ENCODE measurements at places on chromosomes 6 and 20.

DNA sequence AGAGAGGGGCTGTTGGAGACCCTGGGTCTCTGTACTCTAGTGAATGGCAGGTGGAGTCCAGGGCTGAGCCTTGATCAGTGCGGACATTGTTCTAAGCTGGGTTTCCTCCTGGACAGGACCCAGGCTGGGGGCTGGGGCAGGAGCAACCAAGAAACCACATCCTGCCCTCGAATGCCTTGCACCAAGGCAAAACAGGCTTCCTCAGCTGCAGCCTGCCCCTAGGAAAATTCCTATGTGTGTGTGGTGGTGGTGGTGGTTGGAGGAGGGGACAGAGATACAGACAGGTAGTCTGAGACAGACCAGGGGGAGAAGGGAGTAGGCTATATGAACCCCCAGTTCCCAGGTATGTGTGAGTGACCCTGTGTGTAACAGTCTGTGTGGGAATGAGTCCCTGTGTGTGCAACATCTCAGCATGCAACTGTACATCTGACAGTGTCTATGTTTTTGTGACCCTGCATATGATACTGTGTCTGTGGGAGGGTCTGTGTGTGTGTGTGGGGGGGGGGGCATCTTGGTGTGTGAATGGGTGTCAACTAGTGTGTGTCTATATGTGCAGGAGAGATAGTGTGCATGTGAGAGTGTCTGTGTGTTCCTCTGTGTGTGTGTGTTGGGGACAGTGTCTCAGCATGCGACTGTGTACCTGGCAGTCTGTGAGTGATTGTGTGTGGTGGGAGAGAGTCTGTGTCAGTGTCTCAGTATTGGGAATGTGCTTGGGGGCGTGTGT, 3.0 kb downstream of the GLP1R start:
- no peak for DNase-seq

DNA sequence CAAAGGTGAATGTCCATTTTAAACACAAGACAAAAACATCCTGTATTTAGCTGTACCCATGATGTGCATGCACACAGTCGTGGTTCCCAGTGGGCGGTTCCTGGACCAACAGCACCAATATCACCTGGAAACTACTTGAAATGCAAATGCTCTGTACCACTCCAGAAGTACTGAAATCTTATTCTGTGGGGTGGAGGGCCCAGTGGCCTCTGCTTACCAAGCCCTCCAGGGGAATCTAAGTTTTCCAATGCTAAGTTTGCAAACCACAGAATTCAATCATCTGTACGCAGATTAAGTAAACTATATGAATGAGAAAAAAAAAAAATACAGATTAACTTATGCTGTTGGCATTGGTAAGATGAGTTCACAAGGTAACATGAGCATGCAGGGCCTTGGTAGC, 14.1 kb downstream of the TRMT6 start:
- DNase-seq, result no peak

GRCh38 chr6:134056046-134056445, 3.6 kb upstream of the SLC2A12 start:
- no peak for DNase-seq

DNA sequence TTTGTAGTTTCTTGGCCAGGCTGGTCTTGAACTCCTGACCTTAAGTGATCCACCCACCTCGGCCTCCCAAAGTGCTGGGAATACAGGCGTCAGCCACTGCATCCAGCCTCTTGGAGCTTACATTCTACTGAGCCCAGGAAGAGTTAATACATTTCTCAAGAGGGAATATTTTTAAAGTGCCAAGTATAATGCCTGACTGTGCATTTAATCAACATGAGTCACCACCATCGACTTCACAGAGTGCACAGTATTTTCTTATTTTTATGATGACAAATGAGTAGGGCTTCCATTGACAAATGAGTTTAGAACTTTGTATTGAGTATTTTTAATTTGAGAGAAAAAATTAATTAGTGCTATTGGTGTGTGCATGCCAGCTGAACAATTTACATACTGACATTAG, 72.2 kb downstream of the SASH1 start:
- no peak for DNase-seq

DNA sequence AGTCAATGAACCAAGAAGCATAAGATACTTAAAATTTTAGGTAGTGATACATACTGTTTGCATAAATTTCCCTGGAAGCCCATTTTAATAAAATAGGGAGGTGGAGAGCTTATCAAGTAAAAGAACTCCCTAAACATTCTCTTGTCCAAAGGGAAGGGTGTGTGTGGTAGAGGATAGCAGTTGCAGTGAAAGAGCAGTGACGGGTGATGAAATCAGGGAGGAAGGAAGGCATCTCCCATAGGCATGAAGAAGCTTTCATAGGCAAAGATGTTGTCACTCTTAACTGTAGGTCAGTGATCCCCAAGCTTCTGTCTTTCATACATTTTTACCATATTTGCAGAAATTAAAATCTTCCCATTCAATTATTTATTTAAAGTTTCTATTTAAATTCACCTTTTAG, 60.0 kb upstream of the ZNF831 start:
- DNase-seq, result no peak

- no peak for DNase-seq
Measured at GRCh38 chr6:150406948-150407347, 38.1 kb downstream of the IYD start.

GRCh38 chr20:3166338-3166912, 6.8 kb upstream of the FASTKD5 start:
- no peak for DNase-seq

GRCh38 chr6:69097948-69098347, 462.9 kb downstream of the ADGRB3 start:
- DNase-seq, result no peak

- DNase-seq, result no peak
Measured at GRCh38 chr6:109296452-109296851, 85.8 kb downstream of the CD164 start.

DNA sequence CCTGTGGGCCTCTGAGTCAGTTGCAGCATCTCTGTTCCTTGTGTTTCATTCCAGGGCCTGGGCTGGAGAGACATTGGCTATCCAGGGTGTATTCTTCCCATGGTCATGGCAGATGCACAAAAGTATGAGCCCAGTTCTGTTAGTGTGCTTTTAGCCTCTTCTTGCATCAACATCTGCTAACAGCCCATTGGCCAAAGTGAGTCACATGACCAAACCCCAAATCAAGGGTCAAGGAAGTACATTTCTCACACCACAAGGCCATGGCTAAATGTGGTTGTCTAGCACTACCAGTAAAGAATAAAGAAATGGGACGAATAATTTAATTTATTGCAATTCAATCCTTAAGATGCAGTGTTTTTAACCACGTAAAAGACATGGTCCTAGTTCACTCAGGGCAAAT, 43.9 kb downstream of the NRN1 start:
- DNase-seq, result no peak

GRCh38 chr6:111997853-111998208, 56.1 kb upstream of the CCN6 start:
- no peak for DNase-seq

DNA sequence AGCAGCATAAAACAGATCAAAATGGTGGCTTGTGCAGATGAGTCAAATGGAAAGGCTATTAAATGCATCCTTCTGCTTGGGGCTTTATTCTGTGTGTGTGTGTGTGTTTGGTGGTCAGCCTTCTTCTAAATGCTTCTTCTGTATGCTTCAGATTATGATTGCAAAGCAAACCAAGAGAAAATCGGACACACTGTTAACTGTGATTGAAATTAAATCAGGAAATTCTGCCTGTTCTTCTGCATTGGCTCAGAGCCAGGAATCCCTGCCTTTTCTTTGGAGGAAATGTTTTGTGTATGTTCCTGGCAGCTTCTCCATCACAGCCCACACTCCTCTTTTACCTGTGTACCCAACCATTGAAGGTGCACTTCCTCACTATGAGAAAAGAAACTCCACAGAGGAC, 22.3 kb upstream of the PDE10A start:
- DNase-seq, result no peak

GRCh38 chr6:67129780-67130179, 1422.8 kb upstream of the EYS start:
- DNase-seq, result no peak

DNA sequence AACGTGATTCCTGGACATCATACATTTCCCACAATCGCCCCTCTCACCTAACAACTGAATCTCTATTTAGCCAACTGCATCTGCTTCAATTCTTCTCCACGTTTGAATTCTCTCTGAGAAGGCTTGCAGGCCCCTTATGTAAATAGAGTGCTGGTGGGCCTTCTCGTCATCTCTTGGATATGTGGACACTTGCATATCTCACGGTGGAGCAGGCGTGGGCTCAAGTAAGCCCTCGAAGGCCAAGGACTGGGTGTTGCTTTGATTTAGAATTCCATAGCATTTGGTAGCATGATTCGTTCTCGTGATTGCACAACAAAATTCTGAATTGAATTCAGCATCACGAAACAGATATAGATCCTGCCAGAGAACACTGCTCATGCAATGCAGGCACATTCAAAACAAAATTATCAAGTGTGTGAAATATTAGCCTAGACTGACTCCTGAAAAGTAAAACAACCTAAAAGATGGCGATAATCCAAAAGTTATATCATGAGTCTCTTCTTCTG, 613.6 kb downstream of the TFAP2A start:
- DNase-seq, result no peak

- no peak for DNase-seq
Measured at GRCh38 chr20:50546729-50547314, 36.6 kb downstream of the PTPN1 start.

- no peak for DNase-seq
Measured at GRCh38 chr6:27209196-27209595, 38.3 kb upstream of the PRSS16 start.

DNA sequence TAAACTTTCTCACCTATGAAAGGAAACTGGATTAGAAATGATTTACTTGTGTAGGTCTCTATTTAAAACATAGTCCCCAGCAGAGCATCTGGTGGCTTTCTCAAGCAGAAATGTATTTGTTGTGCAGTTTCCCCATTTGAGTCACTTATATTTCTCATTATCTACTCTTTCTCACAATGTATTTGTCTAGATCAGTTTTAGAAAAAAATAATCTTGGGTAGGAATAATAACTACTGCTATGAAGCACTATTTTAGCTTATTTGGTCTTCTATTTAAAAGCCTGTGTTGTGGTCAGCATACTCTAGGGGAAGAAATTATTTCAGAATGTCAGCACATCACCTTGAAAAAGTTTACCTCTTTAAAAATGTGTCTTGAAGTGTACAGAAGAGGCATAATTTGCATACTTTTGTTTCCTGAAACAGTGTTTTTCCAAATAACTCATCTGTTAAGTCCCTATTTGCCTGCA, 60.9 kb upstream of the PRL start:
- no peak for DNase-seq

GRCh38 chr6:166940643-166941068, 15.7 kb downstream of the RNASET2 start:
- DNase-seq, result no peak

DNA sequence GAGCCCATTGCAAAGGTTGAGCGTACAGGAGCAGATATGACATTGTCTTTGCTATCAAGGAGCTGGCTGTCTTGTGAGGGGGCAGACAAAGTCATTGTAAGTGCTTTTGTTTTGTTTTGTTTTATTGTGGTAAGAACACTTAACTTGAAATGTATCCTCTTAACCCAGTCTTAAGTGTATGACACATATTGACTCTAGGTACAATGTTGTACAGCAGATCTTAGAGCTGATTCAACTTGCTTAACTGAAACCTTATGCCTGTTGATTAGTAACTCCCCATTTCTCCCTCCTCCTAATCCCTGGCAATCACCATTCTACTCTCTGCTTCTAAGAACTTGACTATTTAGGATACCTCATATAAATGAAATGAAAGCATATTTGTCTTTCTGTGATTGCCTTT, 429.0 kb downstream of the BMP2 start:
- no peak for DNase-seq

DNA sequence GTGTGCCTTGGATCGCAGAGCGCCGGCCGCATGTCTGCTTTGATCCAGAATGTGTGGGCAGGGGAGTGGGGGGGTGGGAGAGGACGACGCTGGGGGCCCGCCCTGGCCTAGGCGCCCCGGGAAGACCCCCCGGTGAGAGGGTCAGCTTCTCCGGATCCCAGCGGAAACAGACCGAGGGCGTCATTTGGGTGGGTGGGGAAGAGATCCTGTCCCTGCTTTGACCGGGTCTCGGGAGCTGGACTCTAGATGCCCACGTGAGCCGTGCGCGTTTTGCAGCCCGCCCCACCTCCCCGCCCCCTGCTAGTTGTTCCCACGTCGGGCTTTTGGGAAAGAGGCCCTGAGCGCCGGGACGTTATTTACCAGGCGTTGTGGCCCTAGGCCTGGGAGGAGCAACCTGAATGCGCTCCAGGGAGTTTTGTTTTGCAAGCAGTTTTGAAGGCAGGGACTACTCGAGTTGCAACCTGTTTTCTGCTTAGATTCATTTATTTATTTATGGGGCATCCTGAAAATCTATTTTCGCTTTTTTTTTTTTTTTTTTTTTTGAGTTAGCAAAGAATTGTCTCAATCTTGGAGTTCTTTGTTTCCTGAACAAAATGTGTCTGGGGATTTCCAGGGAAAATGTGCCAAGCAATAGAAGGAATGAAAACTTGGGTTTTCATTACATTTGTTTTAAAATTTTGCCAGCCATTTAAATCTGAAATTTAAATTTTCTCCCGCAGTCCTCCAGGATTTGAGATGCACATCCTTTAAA, 1.6 kb downstream of the DSP start:
- peak; percentile 14 for DNase-seq

GRCh38 chr20:59600472-59600871, 3.9 kb upstream of the PHACTR3 start:
- DNase-seq, result no peak

DNA sequence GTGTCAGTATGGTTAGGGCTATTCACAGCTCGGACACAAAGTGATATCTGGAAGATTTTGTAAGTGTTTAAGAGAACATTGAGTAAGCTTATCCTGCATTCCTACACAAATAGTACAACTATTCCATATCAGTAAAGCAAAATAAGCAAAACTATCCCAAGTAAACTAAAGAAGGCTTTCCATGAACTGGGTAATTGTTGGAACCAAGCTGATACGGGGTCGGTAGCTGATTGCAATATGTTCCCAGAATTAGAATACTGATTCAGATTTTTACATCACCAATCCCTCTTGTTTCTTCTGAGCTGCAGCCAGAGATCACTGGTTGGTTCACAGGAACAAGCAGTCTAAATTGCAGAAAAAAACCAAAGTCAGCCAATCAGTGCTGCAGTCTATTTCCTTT, 54.1 kb downstream of the CDS2 start:
- DNase-seq, result no peak

GRCh38 chr6:155276638-155277037, 12.8 kb downstream of the CLDN20 start:
- no peak for DNase-seq

DNA sequence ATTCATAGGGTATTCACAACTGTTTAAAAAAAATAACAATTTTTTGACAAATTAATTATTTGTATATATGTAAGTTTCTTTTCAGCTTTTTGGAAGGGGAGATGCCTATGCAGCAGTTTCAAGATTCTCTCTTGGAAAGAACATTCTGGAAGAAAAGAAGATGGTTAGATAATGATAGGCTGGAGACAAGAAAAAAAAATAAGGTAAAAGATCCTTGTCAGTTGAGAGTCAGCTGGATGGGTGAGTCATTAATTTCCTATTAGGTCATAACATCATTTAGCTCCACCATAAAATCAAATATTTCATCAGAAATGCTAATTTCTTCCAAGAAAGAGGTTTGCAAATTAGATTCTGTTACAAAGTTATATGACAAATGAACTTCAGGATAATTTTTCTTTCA, 880.4 kb downstream of the EPHA7 start:
- DNase-seq, result no peak

All from neural crest cell (in vitro differentiated cells).